Kidney glomerular epithelial cell (primary cell): ENCODE measurements at places on chromosomes 1 and 21.

- no peak for DNase-seq
These were observed 14.6 kb upstream of the SLC6A17 start for GRCh38 chr1:110135666-110136065.

DNA sequence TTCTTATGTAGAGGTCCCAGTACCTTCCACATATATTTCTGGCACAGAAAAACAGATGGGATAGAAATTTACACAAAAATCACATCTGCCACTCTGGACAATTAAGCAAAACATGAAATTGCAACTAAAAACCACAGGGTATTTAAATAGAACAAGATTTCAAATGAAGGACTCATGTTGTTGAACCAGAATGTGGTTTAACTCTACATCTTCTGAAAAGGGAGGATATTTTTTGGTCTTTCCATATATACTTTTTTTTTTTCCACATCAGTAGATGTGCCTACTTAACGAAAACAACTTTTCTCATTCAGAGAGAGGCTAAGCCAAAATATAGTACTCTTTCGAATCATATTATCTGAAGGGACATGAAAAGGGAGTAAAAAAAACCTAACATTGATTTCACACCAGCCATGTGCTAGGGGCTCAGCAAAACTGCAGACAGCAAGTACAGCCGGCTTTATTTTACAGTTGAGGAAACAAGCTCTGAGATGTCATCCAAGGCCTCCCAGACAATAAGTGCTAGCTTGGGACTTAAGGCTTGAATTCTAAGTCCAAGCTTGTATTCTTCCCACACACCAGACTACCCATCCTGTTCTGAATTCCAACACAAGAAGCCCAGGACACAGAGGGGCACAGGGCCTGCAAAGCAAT lies 208.9 kb downstream of the PBX1 start:
- DNase-seq, result peak; percentile 59

GRCh38 chr1:3180915-3181314 lies 111.9 kb downstream of the PRDM16 start:
- no peak for DNase-seq

DNA sequence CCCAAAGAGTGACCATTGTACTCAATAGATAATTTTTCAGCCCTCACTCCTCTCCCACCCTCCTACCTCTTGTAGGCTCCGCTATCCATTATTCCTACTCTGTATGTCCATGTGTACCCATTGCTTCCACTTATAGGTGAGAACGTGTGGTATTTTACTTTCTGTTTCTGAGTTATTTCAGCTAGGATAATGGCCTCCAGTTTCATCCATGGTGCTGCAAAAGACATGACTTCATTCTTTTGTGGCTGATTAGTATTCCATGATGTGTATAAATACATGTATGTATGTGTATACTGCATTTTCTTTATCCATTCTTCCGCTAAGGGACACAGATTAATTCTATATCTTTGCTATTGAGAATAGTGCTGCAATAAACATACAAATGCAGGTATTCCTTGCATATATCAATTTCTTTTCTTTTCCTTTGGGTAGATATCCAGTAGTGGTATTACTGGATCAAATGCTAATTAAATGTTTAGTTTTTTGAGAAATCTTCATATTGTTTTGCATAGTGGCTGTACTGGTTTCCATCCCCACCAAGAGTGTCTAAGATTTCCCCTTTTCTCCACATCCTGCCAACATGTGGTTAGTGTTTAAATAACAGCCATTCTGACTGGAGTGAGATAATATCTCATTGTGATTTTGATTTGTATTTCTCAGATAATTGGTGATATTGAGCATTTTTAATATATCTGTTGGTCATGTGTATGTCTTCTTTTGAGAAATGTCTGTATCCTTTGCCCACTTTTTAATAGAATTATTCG lies 4.9 kb downstream of the LY9 start:
- DNase-seq, result no peak

GRCh38 chr1:182388392-182389134 lies 3.0 kb downstream of the GLUL start:
- DNase-seq, result no peak

DNA sequence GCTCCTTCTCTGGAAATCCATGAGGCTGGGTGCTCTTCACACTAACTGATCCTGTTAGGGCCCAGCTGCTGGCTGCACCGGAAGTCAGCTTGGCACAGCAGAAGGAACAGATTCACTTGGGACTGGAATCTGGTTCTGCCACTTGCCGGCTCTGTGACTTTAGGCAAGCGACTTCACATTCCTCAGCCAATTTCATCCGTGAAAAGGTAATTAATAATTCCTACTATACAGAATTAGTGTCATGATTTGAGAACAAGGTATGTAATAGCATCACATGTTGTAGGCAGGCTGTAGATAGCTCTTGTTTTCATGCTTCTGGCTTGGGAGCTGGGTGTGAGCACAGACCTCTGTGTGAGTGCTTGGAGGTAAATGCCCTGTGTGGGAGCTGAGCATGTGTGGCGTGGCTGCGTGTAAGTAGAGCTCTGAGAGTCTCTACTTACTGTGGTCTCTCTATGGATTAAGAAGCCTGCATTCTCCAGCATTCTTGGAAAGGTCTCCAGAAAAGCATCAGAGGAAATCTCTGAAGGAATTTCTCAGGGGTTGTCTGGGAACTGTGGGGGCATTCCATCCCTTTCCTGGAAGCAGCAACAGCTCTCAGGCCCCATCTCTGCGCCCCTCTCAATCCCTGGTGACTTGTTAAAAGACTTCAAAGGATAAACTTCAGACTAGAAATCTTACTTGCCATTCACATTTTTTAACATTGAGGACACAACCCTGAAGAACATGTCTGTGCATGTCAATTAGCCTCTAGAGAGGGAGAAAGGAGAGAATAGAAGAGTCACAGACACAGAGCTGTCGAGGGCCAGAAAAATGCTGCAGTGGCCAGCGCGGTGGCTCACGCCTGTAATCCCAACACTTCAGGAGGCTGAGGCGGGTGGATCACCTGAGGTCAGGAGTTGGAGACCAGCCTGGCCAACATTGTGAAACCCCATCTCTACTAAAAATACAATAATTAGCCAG lies 47.7 kb upstream of the PPM1J start:
- DNase-seq, result no peak

- DNase-seq, result no peak
These were observed 349.5 kb downstream of the TGFB2 start for GRCh38 chr1:218694636-218695035.

- no peak for DNase-seq
These were observed 49.1 kb downstream of the MAP3K7CL start for GRCh38 chr21:29179503-29179902.

- peak; percentile 34 for DNase-seq
These were observed 72.9 kb downstream of the RPS6KA1 start for GRCh38 chr1:26602378-26602959.

GRCh38 chr1:80218112-80218511 lies 1211.6 kb upstream of the ADGRL4 start:
- peak; percentile 72 for DNase-seq

GRCh38 chr1:53519421-53519820 lies 60.2 kb downstream of the DMRTB1 start:
- no peak for DNase-seq

- DNase-seq, result no peak
These were observed 18.4 kb upstream of the LY9 start for GRCh38 chr1:160777486-160778089.

GRCh38 chr1:24901791-24902470 lies 28.1 kb downstream of the RUNX3 start:
- DNase-seq, result no peak
